ENCODE measurements at places on chromosomes 4 and X.

GRCh38 chr4:116618638-116619037, 466.7 kb downstream of the TRAM1L1 start:
- no peak for DNase-seq

DNA sequence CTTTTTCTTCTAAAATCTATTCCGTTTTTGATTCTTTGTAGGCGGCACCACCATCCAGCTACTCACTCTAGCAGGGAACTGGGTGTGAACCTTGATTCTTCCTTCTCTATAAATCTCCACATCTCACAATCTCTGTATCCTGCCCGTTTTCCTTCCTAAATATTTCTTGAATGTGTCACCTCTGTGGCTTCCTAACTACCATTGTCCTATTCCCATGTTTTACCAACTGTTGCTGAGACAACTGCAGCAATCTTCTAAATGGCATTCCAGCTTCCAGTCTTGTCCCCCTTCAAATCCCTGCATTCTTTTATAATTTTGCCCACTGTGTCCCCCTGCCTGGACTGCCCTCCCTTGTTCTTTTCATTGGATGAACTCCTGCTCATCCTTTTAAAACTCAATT, 641.3 kb downstream of the RPA4 start:
- no peak for DNase-seq

- DNase-seq, result no peak
These were observed 90.1 kb downstream of the ANAPC4 start for GRCh38 chr4:25466966-25467697.

DNA sequence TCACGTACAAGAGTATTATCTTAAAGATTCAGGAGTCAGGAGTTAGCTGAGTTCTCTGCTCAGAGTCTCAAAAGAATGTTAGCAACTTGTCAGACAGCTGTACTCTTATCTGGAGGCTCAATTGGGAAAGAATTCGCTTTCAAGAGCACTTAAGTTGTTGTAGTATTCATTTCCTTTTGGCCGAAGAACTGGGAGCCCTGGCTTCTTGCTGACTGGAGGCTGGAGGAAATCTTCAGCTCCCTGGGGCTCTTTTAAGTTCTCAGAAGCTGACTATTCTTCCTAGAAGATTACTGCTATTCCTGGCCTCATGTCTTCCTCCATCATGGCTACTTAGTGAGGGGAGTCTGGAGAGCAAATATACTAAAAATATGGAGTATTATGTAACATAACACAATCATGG, 587.2 kb downstream of the EPHA5 start:
- DNase-seq, result no peak

DNA sequence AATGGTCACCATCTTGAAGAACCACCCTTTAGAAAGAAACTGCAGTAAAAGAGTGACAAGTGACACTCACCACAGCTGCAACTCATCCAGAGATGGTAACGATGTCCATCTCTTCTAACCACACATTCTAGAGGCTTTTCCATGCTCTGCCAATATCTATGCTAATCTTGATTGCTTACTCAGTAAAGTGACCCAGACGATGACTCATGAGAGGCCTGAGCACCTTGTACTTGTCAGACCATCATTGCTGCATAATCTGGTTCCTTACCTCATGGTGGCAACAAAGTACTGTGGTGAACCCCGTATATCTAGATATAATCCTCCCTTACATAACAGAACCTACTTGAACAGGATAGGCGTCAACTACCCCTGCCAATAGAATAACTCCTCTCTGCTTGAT, 75.6 kb downstream of the CCNG2 start:
- DNase-seq, result no peak

GRCh38 chr4:82792912-82793649, 5.5 kb downstream of the SCD5 start:
- DNase-seq, result no peak

DNA sequence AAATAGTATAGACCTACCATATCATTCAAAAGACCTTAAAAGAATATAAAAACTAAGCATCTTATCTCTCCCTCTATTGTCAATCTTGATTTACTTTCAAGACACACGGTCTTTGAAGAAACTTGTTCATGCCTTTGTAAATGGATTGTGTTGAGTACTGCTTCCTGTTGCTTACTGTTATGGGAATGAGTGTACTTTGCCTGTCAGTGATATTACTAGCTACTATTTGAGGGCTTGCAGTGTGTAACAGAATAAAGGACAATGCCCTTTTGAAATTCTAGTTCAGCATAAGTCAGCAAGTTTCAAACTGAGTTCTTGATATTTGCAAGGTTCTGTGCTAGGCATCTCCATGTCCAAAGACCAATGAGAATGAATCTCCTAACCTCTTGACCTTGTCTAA, 36.0 kb downstream of the CDKL5 start:
- no peak for DNase-seq

- no peak for DNase-seq
These were observed 60.2 kb downstream of the KCNIP4 start for GRCh38 chr4:21888195-21888976.

- DNase-seq, result no peak
These were observed 760.2 kb downstream of the RAB28 start for GRCh38 chr4:12723849-12724447.

- DNase-seq, result no peak
These were observed 105.6 kb downstream of the LNX1 start for GRCh38 chr4:53485658-53486040.

DNA sequence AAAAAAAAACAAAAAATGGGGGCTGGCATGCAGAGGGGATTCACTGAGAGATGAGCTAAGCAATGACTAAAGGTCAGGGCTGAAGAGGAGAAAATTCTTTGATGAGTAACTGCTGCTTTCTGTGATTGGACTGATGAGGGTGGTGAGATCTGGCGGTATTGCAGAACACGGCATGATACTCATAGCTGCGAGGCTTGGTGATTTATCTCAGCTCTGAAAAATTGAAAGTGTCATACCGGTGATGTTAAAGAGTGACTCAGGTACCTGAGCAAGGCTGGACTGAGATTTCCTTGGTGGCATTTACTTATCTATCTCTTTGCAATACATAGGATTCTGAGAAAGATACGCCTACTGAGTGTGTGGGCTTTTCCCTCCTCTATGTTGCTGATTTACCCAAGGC, 204.1 kb upstream of the DDX53 start:
- DNase-seq, result no peak

GRCh38 chr4:113641025-113641431, 120.5 kb downstream of the CAMK2D start:
- DNase-seq, result no peak

GRCh38 chrX:116596010-116596409, 133.2 kb upstream of the CT83 start:
- DNase-seq, result no peak

GRCh38 chr4:103451341-103451740, 253.2 kb upstream of the CENPE start:
- DNase-seq, result no peak

- no peak for DNase-seq
These were observed 29.2 kb upstream of the FGFBP2 start for GRCh38 chr4:15992167-15992485.

DNA sequence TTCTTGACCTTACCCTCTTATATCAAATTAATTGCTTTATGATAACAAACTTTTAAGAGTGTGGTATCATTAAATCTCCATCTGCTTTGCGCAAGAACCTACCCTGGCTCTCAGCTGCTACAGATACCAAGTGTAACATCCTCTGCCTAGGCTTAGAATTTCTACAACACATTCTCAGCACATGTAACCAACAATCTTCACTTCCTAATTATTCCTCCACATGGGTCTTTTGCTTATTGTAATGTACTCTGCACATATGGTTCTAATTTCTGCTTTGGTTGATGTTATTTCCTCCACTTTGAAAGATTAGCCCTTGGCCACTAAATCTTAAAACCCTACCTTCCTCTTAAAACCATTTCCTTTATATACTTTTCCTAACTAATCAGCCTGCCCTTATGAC, 242.4 kb downstream of the ARHGAP24 start:
- DNase-seq, result no peak

DNA sequence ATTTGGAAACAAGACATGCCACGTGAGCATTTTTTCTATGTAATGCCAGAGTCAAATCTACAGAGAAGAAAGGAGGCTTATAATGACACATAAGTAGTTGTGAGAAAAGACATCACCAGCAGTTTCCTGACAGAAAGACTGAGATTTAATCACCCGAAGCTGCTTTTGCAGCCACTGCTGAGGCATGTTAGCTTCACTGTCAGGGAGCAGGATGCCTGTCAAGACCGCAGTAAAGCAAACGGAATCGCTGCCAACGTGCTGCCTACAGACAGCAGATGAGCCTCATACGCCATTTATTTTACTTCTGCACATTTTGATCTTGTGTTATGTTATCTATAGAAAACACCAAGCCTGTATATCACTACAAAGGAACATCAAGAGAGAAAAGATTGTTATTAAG, 68.7 kb upstream of the NDST3 start:
- no peak for DNase-seq

DNA sequence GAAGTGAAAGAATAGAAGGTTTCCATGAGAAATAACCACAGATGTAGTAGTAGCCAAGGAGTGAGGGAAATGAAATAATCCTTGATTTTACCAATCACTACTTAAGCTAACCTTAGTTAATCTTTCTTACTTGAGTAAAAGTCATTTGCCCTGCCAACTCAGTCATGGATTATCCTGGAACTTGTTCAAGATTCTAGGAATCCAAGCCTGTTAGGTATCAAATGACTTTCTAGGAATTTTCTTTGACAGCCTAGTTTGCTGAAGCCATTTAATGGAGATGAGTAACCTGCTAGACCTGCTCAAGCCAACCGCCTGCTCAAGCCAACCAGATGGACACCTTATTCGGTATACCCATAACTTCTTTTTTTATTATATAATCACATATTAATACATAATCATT, 180.5 kb downstream of the KLHL13 start:
- DNase-seq, result no peak

GRCh38 chr4:2066571-2067445, 7.7 kb downstream of the NAT8L start:
- DNase-seq, result no peak

- DNase-seq, result no peak
These were observed 38.5 kb downstream of the CHRNA9 start for GRCh38 chr4:40373636-40374035.

Measured in NCI-H1930 (cell line).